Upper lobe of left lung (tissue), 6 donors: ENCODE measurements at places on chromosomes 13 and 19.

DNA sequence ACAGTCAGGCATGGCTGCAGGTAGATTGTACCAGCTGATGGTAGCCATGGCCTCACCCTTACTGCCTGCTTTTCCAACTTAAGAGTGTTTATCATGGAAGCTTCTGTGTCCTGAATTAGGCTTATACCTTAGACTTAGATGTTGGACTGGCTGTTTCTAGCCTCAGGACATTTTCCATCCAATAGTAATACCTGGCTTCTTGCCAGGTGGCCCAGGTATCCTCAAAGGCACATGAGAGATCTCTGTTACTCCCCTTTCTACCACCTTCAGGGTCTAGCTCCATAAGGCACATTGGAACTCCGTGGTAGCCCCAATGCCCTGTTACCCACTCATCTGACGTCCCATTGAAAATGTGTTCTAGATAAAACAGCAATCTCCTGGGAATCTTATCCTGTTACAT, 407.5 kb downstream of the SPRY2 start:
- no peak for DNase-seq

DNA sequence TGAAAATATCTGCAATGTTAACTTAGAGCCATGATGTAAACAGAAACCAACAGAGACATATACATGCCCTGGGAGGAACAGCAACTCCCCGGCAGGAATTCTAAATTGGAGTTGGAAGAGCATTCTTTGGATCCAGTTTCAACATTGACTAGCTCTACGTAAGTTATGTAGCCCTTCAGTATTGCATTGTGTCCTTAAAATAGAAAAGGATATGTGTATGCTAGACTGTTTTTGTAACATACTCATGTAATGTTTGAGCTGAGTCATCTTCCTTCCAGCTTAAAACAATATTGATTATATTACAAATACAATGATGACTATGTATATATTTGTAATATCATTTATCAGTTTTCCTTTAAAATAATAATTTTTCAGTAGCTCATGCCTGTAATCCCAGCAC, 1422.2 kb upstream of the PCDH20 start:
- no peak for DNase-seq

- no peak for DNase-seq
Observed at GRCh38 chr13:73481886-73482445, 423.2 kb downstream of the KLF5 start.

GRCh38 chr19:1264801-1265614, 4.1 kb upstream of the CIRBP start:
- DNase-seq: peak; percentile 80

DNA sequence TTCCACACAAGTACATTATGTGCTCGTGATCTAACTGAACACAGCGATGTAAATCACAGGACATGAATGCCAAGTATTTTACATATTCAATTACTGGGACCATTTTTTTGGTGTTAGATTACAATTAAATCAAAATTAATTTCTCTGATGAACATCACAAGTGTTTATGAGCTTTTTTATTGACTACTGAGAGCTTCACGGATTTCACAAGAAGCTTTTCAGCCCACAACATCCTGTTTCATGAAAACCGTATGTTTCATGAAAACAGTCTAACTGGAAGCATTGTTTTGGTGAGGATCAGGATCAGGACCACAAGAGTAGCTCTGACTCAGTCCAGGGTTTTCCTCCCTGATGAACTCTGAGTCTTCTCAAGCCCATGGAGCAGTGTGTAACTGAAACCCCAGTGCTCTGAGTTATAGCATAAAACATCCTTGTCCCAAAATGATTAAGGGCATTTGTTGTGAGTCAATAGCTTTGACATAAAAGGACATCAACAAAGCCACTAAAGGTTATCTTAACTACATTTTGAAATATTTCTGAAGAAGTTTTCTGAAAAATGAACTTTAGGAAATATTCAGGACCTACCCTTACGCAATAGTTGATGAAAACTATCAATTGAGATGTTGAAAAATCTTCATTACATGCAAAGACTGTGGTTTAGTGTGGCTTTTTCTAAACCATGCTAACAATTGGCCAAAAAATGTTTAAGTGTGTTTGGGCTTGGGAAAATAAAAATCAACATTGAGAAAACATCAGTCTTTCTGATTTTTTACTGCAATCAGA, 49.3 kb downstream of the UFM1 start:
- DNase-seq: no peak

DNA sequence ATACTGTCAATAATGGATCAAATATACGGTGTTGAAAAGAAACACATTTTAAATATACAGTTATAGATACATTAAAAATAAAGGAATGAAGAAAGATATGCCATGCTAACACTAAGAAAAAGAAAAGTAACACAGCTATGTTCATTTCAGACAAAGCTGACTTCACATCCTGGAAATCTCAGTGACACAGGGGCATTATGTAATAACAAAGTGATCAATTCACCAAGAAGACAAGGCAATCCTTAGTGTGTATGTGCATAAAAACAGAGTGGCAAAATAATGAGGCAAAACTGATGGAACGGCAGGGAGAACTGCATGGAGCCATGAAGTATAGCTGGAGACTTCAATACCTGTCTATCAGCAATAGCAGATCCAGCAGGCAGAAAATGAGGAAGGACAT, 13.1 kb downstream of the ZNF14 start:
- DNase-seq: no peak

DNA sequence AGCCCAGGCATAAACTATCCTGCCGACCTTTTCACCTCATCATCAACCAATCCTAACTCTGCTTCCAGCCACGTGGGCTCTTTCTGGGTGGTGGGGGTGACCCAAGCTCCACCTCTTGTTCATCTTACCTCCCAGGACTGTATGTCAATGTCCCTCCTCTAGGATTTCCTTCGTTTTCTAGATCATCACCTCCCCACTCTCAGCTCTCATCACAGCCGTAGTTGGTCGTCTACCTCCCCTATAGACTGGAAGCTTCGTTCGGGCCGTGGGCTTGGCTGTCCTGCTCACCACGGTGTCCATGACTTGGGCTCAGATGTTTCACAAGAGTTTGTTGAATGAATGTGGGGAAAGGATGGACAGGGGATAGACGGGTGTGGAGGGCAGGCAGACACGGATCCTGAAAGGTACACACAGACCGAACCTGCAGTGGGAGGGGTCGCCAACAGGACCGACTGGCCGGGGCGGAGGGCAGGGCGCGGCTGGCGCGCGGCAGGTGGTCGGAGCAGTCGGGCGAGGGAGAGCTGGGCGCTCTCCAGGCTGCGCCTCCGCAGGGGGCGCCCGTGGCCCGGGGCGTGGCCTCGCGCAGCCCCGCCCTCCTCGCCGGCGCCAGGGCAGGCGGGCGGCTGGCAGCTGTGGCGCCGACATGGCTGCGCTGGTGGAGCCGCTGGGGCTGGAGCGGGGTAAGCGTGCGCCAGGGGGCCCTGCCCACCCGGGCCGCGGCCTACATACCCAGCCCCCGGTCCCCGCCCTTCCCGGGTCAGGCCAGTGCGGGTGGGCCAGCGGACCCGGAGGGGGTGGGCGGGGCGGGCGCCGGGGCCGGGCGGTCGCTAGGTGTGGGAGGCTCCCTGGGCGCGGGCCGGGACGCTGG, at the start of gene LIN7B:
TSS of gene LIN7B (plus strand) at position 609 of the 868 bp plus-strand sequence. CDS start at position 644, 35 bp downstream.
- DNase-seq: peak; percentile 70

- peak; percentile 66 for DNase-seq
Observed at GRCh38 chr19:4042731-4043082, 24.0 kb downstream of the ZBTB7A start.

DNA sequence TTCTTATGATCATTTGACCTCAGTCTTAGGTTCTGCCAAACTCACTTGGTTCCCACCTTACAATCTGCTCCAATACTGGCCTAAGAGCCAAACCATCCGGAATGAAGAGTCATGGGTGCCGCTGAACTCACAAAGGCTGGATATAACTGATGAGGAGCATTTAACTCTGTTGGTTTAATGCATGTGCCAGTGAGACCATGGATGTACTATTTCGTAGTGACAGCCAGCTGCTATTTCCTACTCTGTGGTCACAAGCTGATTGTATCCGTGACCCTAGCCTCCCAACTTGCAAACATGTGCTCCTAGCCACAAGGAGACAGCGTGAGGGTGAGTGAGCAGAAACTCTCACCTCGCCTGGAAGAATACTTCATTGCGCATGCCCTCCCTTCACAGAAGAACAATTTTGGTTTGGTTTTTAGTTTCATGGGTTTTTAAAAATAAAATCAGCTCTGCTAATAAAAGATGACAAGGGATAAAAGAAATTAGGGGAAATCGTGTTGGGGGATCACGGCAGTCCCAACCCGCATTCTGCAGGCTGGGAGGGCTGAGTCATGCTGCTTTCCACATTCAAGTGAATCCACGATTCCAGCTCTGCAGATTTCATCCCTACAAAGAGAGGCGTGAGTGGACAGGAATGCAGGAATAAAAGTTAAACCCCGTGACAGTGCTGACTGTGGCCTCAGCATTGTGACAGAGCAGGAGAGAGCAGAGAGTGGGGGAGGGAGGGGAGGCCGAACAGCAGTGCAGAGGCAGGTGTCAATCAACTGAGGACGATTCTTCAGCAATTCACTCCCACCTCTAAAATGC, 66.8 kb upstream of the RAP2A start:
- peak; percentile 37 for DNase-seq

- peak; percentile 12 for DNase-seq
Observed at GRCh38 chr19:5112175-5112574, 143.3 kb downstream of the KDM4B start.

DNA sequence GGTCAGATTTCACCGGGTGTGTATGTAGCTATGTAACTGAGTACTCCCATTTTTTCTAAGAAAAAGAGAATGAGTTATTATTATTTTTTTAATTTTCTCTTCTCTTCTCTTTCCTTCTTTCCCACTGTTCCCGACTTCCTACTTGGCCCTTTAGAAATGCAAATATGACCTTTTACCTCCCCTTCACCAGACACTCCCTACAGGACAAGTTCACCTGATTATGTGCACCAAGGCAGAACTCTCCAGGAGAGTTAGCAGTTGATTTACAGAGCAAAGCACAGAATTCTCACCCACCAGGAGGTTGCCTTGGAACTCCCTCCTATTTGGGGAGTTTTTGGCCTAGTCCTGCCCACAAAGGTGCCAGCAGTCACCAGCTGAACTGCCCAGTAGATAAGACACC, 49.5 kb upstream of the GPR12 start:
- DNase-seq: no peak

DNA sequence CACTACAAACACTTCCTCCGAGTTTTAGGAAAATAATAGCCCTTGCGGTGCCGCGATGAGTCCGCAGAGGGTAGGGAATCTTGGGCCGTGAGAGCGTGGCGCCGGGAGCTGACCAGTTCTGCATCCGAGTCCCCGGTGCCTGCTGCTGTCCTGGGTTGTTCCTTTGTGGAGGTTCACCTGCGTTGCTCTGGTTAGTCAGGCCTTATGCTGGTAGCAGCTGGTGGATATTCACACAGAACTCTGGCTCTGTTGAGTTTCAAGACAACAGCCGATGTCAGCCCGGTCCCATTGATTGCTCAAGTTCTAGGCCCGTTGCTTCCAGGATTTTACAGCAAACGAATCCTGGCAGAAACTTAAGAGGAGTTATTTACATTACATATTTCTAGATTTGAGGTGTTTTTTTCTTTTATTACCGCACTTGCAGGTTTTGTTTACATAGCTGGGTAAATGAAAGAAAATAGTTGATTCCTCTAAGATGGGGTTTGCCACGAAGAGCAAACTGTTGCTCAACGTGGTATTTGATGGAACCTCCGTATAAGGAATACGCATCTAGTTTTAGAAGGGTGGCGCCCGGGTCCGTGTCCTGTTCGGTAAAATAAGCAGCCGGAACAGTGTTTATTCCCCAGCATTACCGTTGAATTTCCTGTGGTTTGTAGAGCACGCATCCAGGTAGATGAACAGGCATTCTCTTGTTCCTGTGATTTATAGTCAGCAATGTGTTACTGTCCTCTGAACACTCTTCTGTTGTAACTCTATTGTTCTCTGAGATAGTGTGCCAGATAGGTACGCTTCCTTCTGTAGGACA, 1.3 kb downstream of the CLDN10 start:
- no peak for DNase-seq

GRCh38 chr13:98542568-98543377, 34.1 kb downstream of the STK24 start:
- DNase-seq: no peak

DNA sequence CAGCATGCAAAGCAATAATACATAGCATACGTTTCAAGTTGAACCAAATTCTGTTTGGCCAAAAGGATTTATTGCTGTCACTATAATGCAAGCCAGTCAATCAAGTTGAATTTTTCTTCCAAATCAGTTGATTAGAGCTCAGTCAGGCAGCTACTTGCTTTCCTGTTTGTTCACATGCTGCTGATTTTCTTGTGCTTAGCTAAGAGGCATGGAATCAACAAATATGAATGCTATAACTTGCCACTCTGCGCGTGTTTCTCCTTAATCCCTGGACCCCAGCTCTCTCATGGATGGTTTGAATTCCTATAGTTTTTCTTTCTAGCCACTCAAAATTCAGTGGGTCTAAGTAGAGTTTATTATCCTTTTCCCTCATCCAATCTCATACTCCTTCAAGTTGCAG, 311.3 kb downstream of the KLF5 start:
- no peak for DNase-seq

DNA sequence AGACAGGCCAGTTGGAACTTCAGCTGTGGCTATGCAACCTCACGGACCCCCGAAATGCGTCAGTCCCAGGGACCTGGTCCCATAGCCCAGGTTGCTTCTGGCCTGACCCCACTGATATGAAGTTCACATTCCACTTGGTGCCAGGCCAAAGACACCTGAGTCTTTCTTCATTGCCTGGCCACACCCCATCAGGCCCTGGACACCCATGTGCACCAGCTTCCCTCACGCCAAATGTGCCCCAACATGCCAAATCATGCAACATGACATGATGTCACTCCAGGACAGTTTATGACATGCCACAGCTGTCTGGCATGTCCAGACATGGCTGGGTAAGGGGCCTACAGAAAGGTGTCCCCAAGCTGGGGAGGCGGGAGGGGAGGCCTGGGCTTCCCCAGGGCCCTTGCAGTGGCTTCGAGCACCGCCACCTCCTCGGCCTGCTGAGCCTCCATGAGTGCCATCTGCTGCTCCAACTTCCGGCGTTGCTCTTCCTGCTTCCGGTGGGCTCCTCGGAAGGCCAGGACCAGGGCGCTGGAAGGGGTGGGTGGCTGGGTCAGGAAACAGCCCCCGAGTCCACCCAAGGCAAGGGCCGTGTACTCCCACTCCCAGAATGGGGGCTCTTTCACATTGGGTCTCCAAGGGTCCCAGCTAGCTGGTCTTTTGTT, 4.3 kb upstream of the NR2F6 start:
- DNase-seq: no peak

GRCh38 chr13:112143753-112144615, 77.0 kb downstream of the SOX1 start:
- no peak for DNase-seq
